ENCODE measurements at places on chromosomes 3 and 15. TPM values are rescaled to one million over a fixed set of nuclear protein-coding genes. Genes with fewer than 3 reads are reported as not detected.

GRCh38 chr3:78642226-78643035, 1125.4 kb downstream of the ROBO1 start:
- no peaks in the 10 kb centered on the region for H3K27me3 ChIP-seq
- no peak overlapping the region for H3K4me3 ChIP-seq
- DNase-seq, result no peak
- peaks cover 6% of the 10 kb centered on the region for H3K4me1 ChIP-seq

GRCh38 chr3:170062769-170063168, 25.0 kb downstream of the GPR160 start:
- no peak overlapping the region for H3K27ac ChIP-seq
- no peak overlapping the region for H3K4me3 ChIP-seq
- H3K36me3 ChIP-seq, result no peaks in the 10 kb centered on the region

Gene STRA6
- 0.29 TPM for total RNA-seq

Gene MNS1
- 4.3 TPM for total RNA-seq

DNA sequence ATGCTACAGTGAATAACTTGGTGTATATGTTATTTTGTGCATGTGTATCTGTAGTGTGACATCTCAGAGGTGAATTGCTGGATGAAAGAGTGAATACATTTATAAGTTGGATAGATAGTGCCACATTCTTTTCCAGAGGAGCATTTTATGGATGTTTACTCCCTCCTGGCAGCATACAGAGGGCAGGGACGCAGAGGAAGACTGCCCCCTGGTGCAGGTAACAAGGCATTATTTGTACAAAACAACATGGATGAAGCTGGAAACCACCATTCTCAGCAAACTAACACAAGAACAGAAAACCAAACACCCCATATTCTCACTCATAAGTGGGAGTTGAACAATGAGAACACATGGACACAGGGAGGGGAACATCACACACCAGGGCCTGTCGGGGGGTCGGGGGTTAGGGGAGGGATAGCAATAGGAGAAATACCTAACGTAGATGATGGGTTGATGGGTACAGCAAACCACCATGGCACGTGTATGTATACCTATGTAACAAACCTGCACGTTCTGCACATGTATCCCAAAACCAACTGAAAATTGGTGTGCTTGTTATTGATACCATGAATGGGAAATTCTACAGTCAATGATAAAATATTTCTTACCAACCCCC, 57.9 kb upstream of the CTXND1 start:
- H3K27me3 ChIP-seq, result peaks cover 28% of the 10 kb centered on the region
- no peak overlapping the region for H3K4me3 ChIP-seq
- H3K4me1 ChIP-seq, result no peaks in the 10 kb centered on the region
- no peak overlapping the region for H3K27ac ChIP-seq
